Astrocyte (in vitro differentiated cells and primary cell): ENCODE measurements at places on chromosomes 3 and 15. TPM values are rescaled to one million over a fixed set of nuclear protein-coding genes. Genes with fewer than 3 reads are reported as not detected.

DNA sequence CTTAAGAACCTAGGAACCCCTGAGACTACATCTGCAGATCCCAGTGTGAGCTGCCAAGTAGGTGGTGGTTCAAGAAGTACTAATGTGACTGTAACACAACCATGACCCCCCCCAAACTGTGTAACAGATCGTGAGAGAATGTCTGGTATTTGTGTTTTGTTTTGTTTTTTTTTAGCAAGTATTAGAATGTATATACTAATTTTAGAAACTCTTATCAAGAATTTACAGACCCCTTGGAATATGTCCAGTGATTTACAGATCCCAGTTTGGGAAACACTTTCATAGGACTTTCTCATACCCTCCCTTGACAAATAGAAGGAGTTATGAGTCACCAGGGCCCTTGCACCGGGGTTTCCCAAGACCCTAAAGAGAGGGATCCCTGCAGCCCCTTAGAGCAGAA lies 79.8 kb downstream of the SEMA5B start:
- no peak overlapping the region for H3K4me3 ChIP-seq
- no peak overlapping the region for H3K27ac ChIP-seq
- H3K4me1 ChIP-seq = no peaks in the 10 kb centered on the region
- no peaks in the 10 kb centered on the region for H3K36me3 ChIP-seq

Gene ZNF385D
- 7.8 and 8.0 TPM in 2 replicates for total RNA-seq

Gene POC1A
- total RNA-seq = 3.1 and 3.7 TPM in 2 replicates

DNA sequence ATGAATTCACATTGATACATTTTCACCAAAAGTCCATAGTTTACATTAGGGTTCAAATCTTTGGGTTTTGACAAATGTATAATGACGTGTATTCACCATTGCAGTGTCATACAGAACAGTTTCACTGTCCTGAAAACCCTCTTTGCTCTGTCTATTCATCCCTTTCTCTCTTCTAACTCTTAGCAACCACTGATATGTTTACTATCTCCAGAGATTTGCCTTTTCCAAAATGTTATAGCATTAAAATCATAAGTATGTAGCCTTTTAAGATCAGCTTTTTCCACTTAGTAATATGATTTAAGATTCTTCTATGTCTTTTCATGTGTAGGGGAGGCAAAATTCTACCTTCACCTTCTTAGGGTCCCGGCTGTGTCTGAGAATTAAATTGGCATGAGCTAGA lies 203.8 kb downstream of the TPRG1 start:
- no peak overlapping the region for H3K27ac ChIP-seq
- no peaks in the 10 kb centered on the region for H3K36me3 ChIP-seq
- DNase-seq = no peak
- H3K27me3 ChIP-seq = no peaks in the 10 kb centered on the region
- no peak overlapping the region for H3K4me3 ChIP-seq

DNA sequence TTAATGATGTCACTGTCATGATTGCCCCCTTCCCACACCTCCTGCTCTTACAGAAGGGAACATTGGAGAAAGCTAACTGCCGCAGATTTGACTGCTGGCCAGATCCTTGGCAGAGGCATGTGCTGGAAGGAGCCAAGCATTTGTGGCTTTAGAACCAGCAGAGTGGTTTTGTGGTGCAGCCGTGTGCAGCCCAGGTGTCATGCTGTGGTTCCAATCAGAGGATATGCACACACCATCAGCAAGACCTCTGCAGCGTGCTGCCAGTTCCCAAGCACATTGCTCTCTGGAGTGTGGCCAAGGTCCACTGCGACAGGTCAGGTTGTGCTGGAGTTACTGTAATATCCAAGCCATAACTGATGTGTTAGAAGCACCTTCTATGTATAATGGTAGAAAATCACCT lies 61.6 kb downstream of the OTOL1 start:
- no peak overlapping the region for H3K27ac ChIP-seq
- H3K4me1 ChIP-seq = peaks cover 17% of the 10 kb centered on the region
- DNase-seq = peak; percentile 63
- peaks cover 7% of the 10 kb centered on the region for H3K27me3 ChIP-seq

DNA sequence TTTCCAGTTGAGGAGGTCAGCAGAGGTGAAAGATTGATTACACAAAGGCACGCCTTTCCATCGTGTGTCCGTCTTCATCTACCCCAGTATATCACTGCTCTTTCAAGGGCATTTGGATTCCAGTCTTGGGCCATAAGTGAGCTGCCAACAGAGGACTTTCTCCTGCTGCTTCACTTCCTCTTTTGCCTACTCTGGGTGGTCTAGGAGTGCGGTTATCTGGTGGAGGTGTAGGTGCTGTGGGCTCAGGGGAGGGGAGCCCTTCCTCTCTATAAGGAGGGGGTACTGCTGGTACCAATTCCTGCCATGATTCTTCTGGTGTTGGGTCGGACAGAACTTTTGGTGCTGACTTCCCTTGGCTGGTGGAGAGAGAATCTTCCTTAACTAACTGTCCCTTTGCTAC lies 83.1 kb upstream of the VEPH1 start:
- peaks cover 5% of the 10 kb centered on the region for H3K27me3 ChIP-seq
- DNase-seq = no peak
- peaks cover 5% of the 10 kb centered on the region for H3K4me1 ChIP-seq

DNA sequence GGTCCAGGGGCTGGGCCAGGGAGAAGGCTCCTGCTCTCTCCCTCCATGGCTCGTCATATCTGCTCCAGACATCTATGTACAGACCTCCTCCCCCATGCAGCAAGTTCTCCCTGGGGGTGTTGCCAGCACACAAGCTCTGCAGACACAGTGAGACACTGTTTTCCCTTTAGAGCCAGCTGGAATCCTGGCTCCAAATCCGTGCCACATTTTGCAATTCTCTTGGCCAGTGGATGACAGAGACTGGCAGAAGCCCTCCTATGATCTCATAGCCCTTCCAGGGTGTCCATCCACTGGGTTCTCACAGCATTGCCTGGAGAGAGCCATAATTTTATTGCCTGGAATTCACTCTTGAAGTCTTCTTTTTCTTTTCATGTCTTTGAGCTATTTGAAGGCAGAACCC lies 203.9 kb downstream of the TLE3 start:
- no peak overlapping the region for H3K27ac ChIP-seq
- no peak overlapping the region for H3K4me3 ChIP-seq
- peaks cover 16% of the 10 kb centered on the region for H3K27me3 ChIP-seq
- DNase-seq = peak; percentile 65
- H3K4me1 ChIP-seq = no peaks in the 10 kb centered on the region

- H3K36me3 ChIP-seq = no peaks in the 10 kb centered on the region
- no peak for DNase-seq
- H3K27me3 ChIP-seq = no peaks in the 10 kb centered on the region
- no peak overlapping the region for H3K4me3 ChIP-seq
- H3K4me1 ChIP-seq = peaks cover 24% of the 10 kb centered on the region
Observed at GRCh38 chr3:55173504-55173903, 245.6 kb upstream of the LRTM1 start.

DNA sequence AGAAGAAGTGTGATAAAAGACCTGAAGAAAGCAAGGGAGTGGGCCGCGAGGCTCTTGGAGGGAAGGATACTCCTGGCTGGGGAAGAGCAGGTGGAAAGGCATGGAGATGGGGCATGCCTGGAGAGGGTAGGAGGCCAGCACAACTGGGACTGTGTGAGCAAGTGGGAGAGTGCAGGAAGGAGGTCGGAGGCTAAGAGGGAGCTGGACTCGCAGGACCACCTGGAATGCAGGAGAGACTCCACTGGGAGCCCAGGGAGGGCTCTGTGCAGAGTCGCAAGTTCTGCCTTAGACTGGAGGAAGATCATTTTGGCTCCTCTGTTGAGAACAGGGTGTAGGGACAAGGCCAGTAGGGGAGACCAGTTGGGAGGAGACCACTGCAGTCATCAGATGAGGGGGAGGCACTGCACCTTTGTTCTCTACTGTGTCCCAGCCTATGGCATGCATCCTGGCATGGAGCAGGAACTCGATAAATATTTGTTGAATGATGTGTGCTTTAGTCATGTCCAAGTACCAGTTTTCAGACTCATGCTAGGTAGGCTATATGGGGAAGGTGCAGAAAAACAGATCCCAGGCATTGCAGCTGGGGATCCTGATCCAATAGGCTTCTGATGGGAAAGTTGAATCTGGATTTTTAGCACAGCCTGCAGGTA lies 13.7 kb downstream of the FAM107A start:
- no peaks in the 10 kb centered on the region for H3K27me3 ChIP-seq
- H3K36me3 ChIP-seq = no peaks in the 10 kb centered on the region
- peaks cover 23% of the 10 kb centered on the region for H3K4me1 ChIP-seq
- no peak overlapping the region for H3K4me3 ChIP-seq

DNA sequence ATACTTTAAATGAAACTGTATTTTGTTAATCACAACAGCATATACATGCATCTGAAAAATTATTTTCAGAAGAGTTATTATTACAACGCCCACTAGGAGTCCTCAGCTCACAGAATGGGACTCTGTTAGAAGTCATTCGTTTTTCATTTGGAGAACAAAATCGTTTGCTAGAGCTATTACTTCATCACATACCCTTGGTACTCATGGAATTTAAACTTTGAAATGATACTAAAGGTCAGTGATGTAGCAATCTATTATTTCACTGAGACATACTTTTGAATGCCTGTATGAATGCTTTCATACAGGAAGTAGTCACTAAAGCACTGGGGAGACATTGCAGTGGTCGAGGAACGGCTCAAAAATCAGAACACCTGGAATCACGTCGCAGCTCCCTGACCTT lies 198.1 kb downstream of the MBNL1 start:
- H3K4me3 ChIP-seq = no peak overlapping the region
- H3K36me3 ChIP-seq = peaks cover 24% of the 10 kb centered on the region
- no peaks in the 10 kb centered on the region for H3K27me3 ChIP-seq
- H3K4me1 ChIP-seq = no peaks in the 10 kb centered on the region
- DNase-seq = peak; percentile 24
- H3K27ac ChIP-seq = no peak overlapping the region

DNA sequence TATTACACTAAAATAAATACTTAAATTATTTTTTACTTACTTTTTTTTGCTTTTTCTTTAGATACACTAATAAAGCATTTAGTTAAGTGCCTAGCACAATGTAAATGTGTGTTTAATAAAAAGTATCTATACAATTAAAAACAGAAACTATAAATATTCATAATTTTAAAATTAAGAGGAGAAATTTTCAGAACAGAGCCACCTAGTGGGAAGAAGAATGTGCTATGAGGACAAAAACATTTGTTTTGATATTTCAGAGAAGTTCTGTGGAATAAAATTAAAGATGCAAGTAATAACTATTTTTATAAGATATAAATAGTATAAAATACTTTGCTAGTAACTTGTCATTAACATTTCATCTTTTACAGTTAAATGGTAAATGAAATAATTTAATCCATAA lies 33.6 kb upstream of the PLSCR5 start:
- H3K36me3 ChIP-seq = no peaks in the 10 kb centered on the region
- DNase-seq = no peak
- H3K27me3 ChIP-seq = no peaks in the 10 kb centered on the region
- no peaks in the 10 kb centered on the region for H3K4me1 ChIP-seq
- no peak overlapping the region for H3K27ac ChIP-seq
- no peak overlapping the region for H3K4me3 ChIP-seq

GRCh38 chr15:100020614-100021013 lies 287.4 kb upstream of the LYSMD4 start:
- no peak overlapping the region for H3K27ac ChIP-seq
- H3K36me3 ChIP-seq = no peaks in the 10 kb centered on the region
- H3K4me3 ChIP-seq = no peak overlapping the region

Gene GADL1
- total RNA-seq = 0.09 TPM in 1 of 2 replicates, not detected in the other

Gene SLC24A5
- not detected in 2 replicates for total RNA-seq

- H3K27ac ChIP-seq = no peak overlapping the region
- no peaks in the 10 kb centered on the region for H3K36me3 ChIP-seq
- no peak overlapping the region for H3K4me3 ChIP-seq
- no peaks in the 10 kb centered on the region for H3K27me3 ChIP-seq
Observed at GRCh38 chr3:27584874-27585273, 100.7 kb upstream of the SLC4A7 start.

- H3K27ac ChIP-seq = no peak overlapping the region
- peaks cover 9% of the 10 kb centered on the region for H3K4me1 ChIP-seq
- no peaks in the 10 kb centered on the region for H3K27me3 ChIP-seq
- DNase-seq = no peak
Observed at GRCh38 chr3:42012935-42013690, 51.2 kb upstream of the ULK4 start.

Gene GRIP2
- total RNA-seq = 3.1 and 3.3 TPM in 2 replicates

- peak; percentile 51 for DNase-seq
- no peaks in the 10 kb centered on the region for H3K36me3 ChIP-seq
- H3K4me3 ChIP-seq = no peak overlapping the region
- H3K27me3 ChIP-seq = no peaks in the 10 kb centered on the region
Observed at GRCh38 chr3:77906102-77906709, 866.3 kb downstream of the ROBO2 start.

Gene C3orf22
- not detected in 2 replicates for total RNA-seq

- no peak for DNase-seq
- no peaks in the 10 kb centered on the region for H3K36me3 ChIP-seq
- H3K4me3 ChIP-seq = no peak overlapping the region
Observed at GRCh38 chr15:23384371-23384770, 29.8 kb downstream of the GOLGA8S start.

Gene DUOX1
- total RNA-seq = 0.07 and 0.26 TPM in 2 replicates

Gene KBTBD13
- not detected in 2 replicates for total RNA-seq

Gene SERPINI2
- 0.32 TPM in 1 of 2 replicates, not detected in the other for total RNA-seq

Gene THAP10
- total RNA-seq = 1.6 TPM in 2 replicates

Gene GP5
- 0.10 TPM in 1 of 2 replicates, not detected in the other for total RNA-seq

DNA sequence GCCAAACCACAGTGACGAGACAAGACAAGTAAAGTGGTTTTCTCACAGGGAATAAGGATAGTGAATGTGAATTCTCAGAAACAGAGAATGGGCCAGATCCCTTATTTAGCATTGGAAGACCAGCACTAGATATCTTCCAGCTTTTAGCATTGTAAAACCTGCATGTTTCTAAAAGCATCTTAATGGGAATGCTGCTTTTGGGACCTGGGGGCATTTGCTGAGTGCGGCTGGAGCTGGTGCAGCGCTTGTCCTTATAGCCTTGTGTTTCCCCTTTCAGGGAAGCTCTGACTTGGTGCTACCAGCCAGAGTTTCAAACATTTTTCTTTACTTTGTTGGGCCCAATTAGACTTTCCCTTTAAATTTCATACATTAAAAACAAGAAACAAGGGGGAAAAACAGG lies 52.9 kb downstream of the CLSTN2 start:
- no peaks in the 10 kb centered on the region for H3K27me3 ChIP-seq
- H3K4me1 ChIP-seq = no peaks in the 10 kb centered on the region
- no peak overlapping the region for H3K27ac ChIP-seq

Gene NOX5
- 0.09 and 0.14 TPM in 2 replicates for total RNA-seq

- no peak overlapping the region for H3K27ac ChIP-seq
- DNase-seq = no peak
- H3K36me3 ChIP-seq = peaks cover 10% of the 10 kb centered on the region
- H3K27me3 ChIP-seq = no peaks in the 10 kb centered on the region
Observed at GRCh38 chr3:15556512-15556911, 35.0 kb upstream of the COLQ start.

Gene CCDC13
- total RNA-seq = 0.84 and 1.3 TPM in 2 replicates

Gene PLS1
- total RNA-seq = 6.0 and 7.8 TPM in 2 replicates

Gene HDGFL3
- 72.9 and 91.9 TPM in 2 replicates for total RNA-seq
